ENCODE measurements at places on chromosomes 7 and 10.

GRCh38 chr7:13989126-13989948 is at the start of gene ETV1:
ETV1 (minus strand) TSS chr7:13989666; CDS start chr7:13989052, 614 bp downstream.
- DNase-seq, result no peak

GRCh38 chr7:106112972-106113421 is 885 bp upstream of the SYPL1 start:
- DNase-seq, result no peak

- no peak for DNase-seq
Measured at GRCh38 chr7:44757311-44757710, 8.7 kb downstream of the ZMIZ2 start.

GRCh38 chr10:24119896-24120295 is 89.0 kb upstream of the KIAA1217 start:
- DNase-seq, result no peak

DNA sequence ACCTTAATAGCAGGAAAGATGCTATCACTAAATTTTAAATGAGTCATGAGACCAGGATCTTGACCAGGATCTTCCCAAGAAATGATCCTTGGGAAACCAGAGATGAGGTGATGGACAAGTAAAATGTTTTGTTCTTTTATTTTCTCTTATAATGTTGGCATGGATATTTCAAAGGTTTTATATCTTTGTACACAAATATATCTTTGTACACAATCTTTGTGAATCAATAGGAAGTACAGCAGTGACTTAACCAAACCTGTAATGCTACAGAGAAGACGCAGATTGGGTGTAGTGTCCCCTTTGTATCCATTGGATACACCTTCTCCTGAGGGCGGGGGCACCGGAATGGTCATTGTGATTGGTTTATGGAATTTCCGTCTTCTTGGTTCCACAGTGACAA is 180.1 kb upstream of the CCDC6 start:
- DNase-seq, result no peak

- no peak for DNase-seq
Measured at GRCh38 chr10:125624800-125625199, 58.2 kb downstream of the TEX36 start.

DNA sequence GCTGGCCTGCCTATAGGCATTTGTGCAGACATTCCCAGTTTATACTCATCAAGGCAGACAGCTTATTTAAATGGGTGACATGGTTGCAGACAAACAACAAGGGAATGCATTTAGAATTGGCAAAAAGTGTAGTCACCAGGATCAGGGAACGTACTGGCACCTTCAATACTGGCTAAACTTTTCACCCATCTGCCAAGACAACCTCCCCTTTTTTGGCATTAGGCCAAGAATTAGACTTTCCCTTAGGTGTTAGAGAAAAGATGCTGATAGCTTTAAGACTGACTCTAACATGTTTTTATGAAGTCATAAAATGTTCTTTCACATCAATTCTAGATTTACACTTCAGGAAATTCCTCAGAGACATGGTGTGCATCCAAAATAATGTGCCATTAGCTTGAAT is 365.9 kb downstream of the PHTF2 start:
- no peak for DNase-seq
